ENCODE measurements at places on chromosomes 16 and 17.

DNA sequence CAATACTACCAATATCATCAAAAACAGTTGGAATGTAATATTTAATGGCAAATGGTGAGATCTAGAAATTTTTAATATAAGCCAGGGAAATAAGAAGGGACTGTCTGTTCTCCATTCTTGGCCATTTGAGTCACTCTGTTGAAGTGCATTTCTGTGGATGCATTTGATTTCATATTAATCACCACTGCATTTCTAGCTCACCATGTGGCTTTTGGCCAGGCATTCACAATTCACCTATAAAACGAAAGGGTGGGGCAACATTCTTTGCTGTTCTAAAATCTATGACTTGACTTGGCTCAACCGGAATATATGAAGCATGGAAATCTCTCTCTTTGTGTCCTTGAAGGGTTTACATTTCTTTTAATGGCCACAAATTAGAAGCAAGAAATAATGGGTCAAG, 483.0 kb downstream of the SLC39A11 start:
- DNase-seq, result no peak

DNA sequence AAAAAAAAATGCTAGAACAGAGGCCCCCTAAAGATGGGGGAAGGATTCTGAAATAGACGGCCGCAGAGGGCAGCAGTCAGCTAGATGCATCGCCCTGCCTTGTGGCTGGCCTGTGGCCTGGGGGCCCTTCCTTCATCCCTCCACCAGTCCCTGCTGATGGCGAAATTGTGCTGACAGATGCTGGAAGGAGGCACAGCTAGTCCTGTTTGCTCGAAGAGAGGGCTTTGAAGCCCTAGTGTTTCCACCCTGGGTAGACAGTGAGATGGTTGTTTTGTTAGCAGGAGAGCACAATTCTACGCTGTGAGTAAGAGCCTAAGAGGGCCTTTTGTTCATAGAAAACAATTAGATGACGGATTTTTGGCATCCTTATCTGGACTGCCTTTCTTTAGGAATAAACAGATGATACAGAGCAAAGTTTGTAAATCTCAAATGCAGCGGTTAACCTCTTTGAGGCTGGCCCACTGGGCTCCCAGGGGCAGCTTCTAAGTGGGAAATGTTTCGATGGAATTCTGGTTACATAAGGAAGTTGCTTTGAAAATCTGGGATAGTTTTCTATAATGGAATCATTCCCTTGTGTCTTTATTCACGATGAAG, 23.0 kb downstream of the VPS35L start:
- DNase-seq, result peak; percentile 10

DNA sequence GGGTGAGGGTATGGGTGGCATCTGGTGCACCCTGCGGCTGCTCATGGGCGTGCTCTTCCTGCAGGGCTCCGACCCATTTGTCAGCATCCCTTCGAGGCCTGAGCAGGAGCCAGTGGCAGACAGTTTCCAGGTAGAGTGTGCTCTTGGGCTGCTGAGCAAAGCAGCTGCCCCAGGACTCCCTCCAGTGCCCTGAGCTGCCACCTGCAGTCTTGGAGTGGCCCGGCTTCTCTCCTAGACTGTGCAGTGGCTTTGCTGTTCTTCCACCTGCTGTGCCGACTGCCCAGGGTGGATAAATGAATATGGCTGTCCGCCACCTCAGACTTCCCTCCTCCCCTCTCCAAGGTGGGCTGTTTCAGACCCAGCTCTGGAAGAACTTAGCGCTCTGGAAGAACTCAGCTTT, 10.8 kb upstream of the JPT2 start:
- no peak for DNase-seq

GRCh38 chr17:38608648-38609047, 2.9 kb upstream of the SRCIN1 start:
- no peak for DNase-seq

GRCh38 chr17:82108038-82108437, 10.0 kb upstream of the FASN start:
- DNase-seq, result no peak

DNA sequence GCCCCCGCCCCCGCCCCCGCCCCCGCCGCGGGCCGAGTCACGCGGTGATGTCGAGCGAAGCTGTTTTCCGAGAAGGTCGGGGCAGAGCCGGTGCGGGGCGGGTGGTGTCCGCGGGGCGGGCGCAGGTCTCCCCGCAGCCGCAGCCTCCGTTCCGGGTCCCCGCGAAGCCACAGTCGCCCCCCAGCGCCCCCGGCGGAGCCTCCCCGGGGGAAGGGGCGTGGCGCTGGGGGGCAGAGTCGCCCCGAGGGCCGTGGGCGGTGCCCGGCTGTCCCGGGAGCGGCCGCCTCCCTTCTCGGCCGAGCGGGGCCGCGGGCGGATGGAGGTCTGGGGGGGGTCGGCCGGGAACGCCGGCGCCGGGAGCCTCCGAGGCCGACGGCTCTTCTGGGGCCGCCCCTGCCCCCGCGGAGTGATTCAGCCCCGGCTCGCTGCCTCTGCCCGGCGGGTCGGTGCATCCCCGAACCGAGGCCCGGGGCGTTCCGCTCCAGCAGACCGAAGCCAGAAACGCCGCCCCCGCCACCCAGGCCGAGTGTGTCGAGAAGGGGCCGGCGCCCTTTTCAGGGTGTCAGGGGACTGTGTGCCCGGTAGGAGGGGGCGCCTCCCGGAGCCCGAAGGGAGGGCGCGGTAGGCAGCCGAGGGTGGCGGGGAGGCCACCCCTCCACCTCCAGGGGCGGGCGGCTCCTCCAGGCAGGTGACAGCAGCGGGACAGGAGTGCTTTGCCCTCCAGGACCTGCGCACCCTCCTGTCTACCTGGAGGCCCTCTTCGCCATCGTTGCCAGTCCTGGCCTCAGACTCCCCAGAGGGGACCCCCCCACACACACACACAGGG, 1.7 kb downstream of the METRNL start:
- DNase-seq, result peak; percentile 75

DNA sequence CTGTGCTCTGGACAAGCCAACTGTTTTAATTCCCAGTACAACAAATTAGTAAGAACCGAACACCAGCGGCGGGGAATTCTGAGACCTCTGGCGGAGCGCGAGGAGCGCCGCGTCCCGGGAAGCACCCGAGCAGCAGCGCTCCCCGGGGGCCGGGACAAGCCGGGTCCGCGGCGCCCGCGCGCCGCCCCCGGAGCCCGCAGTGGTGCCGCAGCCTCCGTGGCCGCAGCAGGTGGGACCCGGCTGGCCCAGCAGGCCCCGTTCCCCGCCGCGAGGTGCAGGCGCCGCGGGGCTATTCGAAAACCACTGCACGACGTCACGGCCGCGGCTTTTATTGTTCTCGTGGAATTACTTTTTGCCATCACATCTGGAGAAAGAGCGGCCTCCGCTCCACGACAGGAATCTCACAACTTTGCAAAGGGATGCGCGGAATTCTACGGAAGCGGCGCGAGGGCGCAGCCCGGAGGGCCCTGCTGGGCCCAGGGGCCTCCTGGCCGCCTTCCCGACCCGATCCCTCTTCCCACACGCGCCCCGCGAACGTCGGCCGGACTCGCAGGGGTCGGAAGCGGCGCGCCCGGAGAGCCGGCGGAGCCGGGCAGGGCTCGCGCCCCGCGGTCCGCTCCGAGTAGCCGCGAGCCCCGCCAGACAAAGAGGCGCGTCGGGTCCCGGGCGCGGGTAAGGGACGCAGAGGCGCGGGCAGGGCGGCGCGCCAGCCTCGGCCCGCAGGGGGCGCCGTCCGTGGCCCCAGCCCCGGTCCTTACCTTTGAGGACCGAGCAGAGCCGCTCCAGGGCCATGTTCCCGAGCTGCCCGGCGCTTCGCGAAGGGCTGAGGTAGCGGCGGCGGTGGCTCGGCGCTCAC, 696 bp downstream of the NETO2 start:
- DNase-seq, result peak; percentile 70

- DNase-seq, result peak; percentile 75
These were observed 43.7 kb upstream of the TNRC6A start for GRCh38 chr16:24685539-24686432.

DNA sequence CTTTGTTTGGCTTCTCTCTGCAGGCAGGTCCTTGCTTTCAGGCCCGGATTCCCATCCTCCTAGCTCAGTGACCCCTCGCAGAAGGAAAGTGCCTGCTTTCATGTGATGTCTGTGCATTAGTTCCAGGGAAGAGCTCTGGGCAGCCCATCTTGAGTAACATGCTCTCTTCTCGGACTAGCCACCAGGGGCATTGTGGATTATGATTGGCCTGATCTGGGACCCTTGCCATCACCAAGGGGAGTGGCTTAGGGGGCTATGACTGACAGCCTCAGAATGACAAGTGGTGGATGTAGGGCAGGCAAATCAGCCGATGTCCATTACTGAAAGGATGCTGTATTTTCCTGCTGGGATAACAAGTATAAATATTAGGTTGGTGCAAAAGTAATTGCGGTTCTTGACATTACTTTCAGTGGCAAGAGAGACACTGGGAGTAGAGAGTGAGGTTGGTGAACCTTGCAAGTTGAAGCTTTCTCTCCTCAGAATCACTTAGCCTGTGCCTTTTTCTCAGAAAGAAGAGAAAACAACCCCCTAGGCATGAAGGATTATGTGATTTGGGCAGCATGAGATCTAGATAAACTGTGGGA, 71.5 kb upstream of the MPHOSPH6 start:
- no peak for DNase-seq

DNA sequence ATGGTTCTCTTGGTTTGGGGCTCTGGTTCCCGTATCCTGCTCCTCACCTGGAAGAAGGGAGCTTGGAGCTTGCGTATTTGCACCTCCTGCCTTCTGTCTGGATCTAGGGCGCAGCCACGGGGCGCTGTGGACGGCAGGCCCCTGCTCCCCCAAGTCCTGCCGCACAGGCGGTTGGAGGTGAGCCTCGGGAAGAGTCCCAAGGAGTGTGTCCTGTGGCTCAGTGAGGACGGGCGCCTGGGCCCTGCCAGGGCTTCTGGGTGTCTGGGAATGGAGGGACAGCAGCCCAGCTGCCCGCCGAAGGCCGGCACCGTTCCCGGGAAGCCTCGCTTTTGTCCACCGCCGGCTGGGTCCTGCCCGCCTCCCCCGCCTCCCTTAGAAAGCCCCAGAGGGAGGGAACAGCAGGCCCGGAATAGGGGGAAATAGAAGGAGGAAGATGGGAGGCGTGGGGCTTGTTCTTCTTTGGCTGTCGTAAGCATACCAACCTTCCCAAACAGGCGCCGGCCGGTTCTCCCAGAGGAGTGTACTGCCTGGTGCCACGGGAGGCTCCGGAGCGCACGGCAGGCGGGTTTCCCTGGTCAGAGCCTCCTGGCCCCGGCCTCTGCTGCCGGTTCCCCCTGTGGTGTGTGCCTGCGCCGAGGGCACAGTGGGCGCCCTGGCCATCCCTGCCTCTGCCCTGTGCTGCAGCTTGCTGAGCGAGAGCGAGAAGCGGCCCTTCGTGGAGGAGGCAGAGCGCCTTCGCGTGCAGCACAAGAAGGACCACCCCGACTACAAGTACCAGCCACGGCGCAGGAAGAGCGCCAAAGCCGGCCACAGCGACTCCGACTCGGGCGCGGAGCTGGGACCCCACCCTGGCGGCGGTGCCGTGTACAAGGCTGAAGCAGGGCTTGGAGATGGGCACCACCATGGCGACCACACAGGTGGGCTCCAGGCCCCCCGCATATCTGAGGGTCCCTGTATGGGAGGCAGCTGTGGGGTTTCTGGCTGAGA, 1.8 kb downstream of the SOX8 start:
- no peak for DNase-seq

DNA sequence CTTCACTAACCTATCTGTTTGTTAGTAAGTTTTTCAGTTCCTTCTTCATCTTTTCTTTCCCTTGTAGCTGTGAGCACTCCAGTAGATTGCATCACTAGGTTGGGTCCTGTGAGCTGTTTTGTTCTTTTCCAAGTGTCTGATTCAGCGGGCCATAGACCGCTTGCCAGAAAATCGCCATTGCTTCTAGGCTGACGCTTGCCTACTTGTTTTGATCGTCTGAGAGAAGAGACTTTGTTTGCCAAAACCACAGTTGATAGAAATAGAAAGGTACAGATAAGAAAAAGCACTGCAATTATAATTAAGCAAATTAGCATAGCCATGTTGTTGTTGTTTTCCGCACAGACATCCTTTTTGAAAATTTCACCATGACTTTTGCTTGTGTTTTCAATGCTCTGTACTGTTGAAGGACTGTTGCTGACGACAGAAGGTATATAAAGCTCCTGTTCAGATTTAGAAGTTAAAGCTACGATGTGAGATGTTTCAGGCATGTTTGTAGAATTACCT, 3.1 kb downstream of the EVI2A start:
- DNase-seq, result peak; percentile 63

GRCh38 chr17:27954548-27955495, 61.7 kb upstream of the LYRM9 start:
- no peak for DNase-seq

DNA sequence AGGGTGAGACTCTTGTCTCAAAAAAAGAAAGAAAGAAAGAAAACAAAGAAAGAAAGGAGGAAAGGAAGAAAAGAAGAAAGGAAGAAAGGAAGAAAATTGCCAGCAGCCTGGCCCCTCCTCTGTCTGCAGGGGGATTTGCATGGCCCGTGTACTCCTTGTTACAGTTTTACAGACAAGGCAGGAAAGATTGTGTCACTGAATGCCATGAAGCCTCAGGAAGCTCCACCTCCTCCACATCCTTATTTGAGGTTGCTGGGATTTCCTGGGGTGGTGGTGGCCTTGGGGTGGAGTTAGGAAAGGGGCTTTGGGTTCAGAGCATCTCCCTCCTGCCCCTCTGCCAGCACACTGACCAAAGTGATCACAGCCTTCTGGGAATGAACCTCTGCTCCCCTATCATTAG, 23.6 kb downstream of the CFAP20 start:
- DNase-seq, result no peak

DNA sequence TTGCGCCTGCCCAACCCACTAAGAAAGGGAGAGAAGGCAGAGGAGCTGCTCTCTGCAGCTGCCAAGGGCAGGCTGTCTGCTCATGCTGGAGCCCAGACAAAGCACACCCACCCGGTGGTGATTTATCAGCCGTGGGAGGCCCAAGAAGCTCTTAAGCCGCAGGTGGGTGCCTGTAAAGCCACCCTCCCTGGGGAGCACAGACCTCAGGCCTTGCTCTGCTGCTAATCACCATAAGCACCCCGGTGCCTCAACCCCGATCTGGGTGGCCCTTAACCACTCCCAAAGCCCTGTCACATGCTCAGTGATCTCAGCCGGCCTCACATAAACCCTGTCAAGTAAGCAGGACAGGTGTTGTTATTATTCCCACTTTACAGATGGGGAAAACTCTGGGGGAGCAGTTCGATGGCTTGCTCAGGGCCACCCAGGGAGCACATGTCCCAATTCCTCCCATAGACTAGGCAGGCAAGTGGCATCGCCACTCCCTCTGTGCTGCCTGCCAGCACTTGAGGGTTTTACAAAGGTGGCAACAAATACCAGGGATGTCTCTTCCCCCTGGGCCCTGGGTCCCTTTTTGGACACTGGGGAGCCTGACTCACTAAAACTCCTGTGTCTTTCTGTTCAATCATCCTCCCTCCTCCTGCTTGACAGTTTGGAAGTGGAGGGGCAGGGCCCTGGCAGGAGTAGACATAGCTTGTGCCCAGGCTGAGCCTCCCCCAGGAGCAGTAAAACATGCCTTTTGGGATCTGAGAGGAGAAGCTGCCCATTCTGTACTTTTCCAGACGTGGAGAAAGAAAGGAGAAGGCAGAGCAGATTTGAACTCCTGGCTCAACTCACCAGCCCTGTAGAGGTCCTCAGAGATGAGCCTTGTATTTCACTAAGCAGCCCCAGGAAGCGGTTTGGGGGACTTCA, 299.3 kb downstream of the SOX9 start:
- DNase-seq, result no peak
